Stimulated activated CD4-positive, alpha-beta T cell treated with anti-CD3 and anti-CD28 coated beads, Interleukin-1b, Interleukin-23, amount 100 ng/mL, for 1 hour (primary cell): ENCODE measurements at places on chromosomes 6 and 20.

GRCh38 chr20:23626040-23626620, 11.6 kb downstream of the CST3 start:
- DNase-seq = no peak

DNA sequence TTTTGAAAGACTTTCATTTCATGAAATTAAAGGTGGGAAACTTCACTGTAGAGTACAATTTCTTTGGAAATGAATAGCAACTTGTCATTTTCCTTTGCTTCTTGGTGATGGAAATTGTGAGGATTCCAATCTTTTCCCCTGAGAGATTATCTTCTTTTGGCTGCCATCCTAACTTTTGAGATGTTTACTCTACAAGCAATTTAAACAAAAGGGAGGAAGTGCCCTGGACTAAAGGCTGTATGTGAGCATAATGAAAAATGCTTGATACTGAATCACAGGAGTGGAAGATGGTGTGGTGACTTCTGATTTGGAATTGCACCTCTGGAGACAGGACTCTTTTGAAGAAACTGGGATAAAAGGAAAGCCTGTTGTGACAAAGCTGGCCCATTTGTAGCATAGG, 43.1 kb upstream of the JAG1 start:
- DNase-seq = no peak

DNA sequence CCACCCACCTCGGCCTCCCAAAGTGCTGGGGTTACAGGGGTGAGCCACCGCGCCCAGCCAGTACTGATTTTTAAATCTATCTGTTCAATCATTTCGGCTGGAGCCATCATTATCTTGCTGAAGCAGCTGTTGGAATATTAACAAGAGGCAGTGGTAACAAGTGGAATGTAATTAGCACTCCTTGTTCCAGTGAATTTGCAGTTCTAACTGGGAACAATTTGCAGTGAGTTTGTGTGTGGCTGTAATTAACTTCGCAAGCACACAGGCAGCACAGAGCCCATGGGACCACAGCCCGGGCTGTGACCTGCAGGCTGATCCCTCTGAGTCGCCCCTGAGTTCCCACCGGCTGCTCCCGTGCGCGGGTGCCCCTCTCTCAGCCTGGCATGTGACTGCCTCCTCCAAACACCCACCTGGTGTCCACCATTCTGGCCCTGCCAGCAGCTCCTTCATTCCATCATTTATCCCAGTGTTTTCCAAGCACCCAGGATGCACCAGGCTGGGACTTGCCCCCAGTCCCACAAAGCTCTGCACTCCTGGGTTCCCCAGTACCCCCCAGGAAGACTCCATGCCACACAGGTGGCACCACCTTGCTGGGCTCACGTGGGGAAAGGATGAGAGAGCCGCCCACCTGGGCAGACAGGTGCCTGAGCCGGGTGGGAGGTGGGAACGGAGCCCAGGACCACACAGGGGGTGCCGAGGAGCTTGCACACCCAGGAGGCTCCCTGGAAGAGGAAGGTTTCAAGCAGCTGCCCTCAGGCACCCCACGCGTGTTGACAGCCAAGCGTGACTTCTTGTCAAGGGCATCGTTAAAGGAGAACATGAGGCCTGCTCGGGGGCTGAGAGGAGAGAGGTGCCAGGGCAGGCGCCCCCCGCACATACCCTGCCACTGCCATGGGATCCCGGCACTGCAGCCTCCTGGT, 75.2 kb downstream of the YTHDF1 start:
- no peak for DNase-seq

DNA sequence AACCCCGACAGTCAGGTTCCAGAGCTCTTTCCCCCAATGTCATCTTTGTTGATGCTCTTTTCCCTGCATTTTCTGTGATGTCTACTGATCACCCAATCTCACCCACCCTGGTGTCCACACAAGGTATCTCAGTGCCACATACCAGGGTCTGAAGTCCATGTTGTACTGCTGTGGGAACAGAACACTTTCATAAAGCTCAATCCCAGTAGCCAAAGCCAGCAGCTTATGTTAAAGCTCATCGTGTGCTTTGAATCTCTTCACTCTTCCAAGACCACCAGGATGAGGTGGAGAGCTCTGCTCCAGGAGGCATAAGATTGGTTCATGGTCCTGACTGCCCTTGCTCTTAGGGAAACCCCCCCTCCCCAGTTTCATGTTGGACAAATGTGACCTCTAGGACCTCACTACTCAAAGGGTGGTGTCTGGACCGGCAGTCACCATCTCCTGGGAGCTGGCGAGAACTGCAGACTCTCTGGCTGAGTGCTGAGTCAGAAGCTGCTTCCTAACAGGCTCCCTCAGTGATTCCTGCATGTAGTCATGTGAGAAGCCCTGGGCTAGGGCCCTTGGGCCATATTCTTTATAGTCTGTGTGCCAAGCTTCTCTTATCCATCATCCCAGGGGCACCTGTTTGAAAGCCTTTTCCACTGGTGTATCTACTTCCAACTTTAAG, 13.4 kb upstream of the CPNE5 start:
- no peak for DNase-seq

- DNase-seq = no peak
Observed at GRCh38 chr6:9699888-9700287, 715.0 kb downstream of the TFAP2A start.

- no peak for DNase-seq
Observed at GRCh38 chr6:7188492-7188891, 80.7 kb downstream of the RREB1 start.

DNA sequence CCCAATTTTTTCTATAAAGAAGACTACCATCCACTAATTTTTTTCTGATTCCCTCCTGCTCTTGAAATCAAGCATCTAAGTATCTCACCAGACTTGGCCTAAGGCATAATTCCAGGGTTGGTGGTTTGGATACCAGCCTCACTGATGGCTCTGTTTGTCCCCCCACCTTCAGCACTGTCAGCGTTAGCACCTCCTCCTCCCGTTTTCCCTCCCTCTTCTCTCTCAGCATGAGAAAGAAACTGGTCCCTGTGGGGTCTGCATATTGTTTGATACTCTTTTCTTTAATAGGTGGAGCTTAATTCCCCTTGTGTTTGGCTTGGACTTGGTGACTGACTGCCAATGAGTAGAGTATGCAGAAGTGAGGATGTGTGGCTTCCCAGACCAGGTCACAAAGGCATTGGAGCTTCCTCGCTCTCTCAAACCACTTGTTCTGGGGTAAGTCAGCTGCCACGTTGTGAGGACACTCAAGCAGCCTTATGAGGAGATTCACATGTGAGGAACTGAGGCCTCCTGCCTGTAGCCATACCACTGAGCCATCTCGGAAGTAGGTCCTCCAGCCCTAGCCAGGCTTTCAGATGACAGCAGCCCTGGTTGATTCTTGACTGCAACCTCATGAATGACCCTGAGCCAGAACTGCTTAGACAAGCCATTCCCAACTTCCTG, 65.2 kb downstream of the RIOK1 start:
- no peak for DNase-seq

DNA sequence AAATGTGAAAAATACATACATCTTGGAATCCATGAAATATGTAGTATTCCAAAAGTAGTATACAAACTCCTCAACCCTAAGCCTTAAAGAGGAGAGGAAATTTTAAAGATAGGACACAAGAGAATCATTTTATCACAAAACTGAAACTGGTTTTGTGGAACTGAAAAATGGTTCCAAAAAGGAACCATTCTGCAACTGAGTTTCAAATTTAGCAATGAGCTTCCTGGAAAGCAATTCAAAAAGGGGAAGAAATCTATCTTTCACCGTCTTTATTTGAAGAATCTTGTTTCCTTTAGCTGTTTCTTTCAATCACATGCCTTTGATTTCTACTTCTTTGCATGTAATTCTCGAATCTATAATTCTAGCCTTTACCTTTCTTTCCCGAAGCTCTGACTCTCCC, 32.2 kb upstream of the LAMP5 start:
- no peak for DNase-seq

GRCh38 chr6:145067430-145067829, 667.9 kb downstream of the EPM2A start:
- no peak for DNase-seq

- no peak for DNase-seq
Observed at GRCh38 chr6:160106701-160107100, 14.9 kb upstream of the SLC22A1 start.

DNA sequence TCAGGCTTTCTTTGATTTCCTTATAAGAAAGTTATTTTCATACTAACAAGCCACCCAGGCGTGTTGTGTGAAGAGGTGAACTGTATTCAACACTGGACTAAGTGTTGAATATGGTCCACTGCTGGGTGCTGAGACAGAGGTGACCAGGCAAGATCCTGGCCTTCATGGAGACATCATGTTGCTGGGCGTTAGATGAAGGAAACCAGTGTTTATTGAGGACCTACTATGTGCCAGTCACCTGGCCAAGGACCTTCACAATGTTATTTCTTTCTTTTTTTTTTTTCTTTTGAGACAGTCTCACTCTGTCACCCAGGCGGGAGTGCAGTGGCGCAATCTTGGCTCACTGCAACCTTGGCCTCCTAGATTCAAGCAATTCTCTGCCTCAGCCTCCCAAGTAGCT, 1.9 kb upstream of the TREML1 start:
- DNase-seq = no peak

DNA sequence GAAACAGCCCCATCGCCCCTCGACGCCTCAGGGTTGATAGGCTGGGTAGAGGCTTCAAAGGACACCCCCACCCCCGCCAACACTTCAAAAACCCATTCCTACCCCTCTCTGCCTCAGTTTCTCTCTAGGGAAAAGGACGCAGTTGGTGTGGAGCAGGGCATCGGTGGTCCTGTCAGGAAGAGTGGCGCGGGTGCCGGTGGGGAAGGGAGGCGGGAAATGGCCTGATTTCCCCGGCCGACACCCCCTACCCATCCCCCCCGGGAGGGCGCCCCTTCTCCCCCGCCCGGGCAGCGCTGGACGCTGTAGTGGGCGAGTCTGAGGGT, 367 bp downstream of the NRSN2 start:
- DNase-seq = no peak

- DNase-seq = no peak
Observed at GRCh38 chr6:122804962-122805485, 16.0 kb downstream of the SMPDL3A start.

DNA sequence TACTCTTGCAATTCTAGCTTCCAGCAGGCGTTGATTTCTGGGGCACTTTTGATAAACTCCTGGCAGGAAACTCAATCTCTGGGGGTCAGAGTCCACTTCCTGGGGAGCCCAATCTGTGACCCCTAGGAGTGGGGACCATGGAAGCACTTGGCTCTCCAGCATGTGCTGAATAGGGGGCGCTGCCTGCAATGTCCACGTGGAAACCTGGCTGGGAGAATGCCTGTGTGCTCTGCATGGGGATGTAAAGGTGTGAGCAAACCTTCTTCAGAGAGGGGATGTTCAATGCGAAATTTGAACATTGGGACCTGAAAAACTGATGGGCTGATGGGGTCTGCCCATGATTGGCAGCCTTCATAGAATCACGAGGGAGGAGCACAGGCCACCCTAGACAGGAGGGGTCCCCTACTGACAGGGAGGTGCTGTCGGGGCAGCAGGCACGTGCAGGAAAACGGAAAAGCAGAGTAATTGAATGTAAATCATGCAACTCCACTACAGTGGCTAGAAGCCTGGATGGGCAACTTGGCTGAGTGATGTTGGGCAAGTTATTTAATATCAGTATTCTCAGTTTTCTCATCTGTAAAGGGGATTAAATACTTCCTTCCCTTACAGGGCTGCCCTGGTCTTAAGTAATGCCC, 47.8 kb downstream of the CEP43 start:
- DNase-seq = no peak

GRCh38 chr20:6395695-6396094, 272.9 kb upstream of the FERMT1 start:
- no peak for DNase-seq

DNA sequence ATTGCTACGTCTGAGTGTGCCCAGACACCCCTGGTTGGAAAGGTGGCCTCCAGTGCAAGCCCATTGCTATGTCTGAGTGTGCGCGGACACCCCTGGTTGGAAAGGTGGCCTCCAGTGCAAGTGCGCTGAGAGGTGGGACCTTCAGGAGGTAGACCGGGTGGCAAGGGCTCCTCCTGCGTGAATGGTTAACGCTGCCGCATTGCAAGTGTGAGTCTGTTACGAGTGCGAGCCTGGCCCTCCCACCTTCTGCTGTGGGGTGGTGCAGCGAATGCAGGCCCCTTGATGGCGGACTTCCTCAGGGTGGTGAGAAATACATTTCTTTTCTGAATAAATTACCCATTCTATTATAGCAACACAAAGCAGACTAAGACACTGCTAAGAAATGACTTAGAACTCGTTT, 208.8 kb downstream of the DLL1 start:
- no peak for DNase-seq

- DNase-seq = no peak
Observed at GRCh38 chr20:57493091-57493615, 31.8 kb downstream of the CTCFL start.

DNA sequence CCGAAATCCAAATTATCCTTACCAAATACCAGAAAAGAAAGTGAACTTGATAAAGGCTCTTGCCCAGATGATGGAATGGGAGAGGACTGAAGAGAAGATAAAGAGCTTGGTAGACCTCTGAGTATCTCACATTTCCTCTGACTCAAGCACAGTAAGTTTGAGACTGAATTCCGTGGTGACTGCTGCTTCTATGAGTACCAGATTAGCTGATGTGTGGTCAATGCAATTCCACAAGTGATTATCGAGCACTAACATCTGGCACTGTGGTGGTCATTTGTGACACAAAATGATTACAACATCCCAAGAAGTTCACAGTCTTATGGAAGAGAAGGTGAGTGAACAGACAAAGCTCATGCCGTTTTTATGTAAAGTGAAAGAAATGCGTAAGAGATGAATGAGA, 2.6 kb upstream of the RPS6KA2 start:
- DNase-seq = no peak

GRCh38 chr6:62272114-62272513, 13.9 kb downstream of the KHDRBS2 start:
- DNase-seq = no peak

DNA sequence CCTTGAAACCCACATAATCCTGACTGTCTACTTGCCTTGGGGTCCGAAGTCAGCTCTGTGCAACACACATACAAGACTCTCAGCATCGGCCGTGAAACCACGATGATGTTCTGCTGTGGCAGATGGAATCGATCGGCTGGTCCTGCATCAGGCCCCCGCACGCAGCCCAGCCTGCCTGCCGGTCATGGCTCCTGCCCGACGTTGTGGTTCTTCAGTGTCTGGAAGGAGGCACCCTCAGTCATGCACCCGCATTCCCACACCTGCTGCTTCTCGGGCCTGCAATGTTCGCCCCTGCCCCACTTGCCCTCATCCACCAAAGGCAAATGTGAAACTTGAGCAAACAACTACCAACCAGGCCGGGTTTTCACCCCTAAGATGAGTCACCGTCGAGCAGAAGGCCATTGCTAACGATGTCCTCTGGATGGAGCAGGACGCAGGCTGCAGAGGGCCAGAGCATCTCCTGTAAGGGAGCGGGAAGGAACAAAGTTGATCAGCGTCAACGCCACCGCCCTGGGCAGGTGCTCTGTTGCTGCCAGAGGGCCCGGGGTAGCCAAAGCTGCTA, 128.9 kb upstream of the PDE10A start:
- no peak for DNase-seq

DNA sequence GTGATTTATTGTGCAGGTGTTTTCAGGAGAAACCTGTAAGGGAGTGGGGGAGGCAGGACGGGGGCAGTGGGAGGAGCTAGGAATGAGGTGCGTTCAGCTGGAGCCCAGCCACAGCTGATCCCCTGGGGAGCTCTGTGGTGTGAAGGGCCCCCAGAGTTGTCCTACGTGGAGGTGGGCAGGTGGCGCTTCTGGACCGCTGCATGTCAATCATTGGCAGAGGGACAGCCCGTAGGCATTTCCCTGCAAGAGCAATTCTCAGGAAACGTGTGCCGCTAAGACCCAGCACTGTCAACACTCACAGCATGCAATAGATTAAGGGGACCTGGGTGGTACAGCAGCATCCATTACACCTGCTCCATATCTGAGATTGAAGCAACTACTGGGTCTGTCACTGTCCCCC, 88.0 kb downstream of the PRND start:
- DNase-seq = no peak
